ENCODE measurements at places on chromosomes 3 and 15.

DNA sequence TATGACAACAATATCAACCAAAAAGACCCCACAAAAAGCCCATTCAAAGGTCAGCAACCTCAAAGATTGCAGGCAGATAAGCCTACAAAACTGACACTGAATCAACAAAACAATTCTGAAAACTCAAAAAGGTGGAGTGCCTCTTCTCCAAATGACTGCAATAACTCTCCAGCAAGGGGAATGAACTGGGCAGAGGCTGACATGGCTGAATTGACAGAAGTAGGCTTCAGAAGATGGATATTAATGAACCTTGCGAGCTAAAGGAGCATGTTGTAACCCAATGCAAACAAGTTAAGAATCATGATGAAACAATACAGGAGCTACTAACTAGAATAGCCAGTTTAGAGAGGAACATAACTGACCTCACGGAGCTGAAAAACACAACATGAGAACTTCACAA lies 20.4 kb upstream of the SLC25A38 start:
- no peak for DNase-seq

- DNase-seq, result no peak
Measured at GRCh38 chr15:89732451-89733172, 18.4 kb downstream of the MESP1 start.

DNA sequence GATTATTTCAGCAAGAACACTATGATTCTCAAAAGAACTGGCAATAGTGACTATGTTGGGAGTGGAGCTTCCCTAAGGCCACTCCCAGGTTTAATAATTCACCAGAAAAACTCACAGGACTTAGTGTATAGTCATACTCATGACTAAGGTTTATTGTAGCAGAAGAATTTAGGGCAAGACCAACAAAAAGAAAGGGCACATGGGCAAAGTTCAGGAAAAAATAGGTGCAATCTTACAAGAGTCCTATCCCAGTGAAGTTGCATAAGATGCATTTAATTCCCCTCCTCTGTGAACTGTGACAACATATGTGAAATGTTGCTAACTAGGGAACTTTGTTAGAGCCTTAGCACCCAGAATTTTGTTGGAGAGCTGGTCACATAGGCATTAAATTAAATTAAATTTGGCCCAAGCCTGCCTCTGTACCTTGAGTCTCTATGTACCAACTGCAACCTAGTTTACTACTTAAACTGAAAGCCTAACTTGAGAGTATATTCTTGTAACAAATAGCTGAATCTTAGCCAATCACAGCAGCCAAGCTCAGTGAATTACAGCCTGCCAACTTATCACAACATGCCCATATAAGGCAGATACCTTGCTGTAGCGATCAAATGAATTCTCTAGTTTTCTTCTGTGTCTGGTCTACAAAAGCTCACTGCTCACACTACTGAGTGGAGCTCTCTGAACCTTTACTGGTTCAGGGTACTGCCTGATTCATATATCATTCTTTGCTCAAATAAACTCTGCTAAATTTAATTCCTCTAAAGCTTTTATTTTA lies 386.2 kb upstream of the ARHGEF26 start:
- DNase-seq, result no peak

GRCh38 chr15:64343841-64344240 lies 12.1 kb downstream of the CSNK1G1 start:
- no peak for DNase-seq

- no peak for DNase-seq
Measured at GRCh38 chr15:77716632-77717332, 84.1 kb upstream of the LINGO1 start.

DNA sequence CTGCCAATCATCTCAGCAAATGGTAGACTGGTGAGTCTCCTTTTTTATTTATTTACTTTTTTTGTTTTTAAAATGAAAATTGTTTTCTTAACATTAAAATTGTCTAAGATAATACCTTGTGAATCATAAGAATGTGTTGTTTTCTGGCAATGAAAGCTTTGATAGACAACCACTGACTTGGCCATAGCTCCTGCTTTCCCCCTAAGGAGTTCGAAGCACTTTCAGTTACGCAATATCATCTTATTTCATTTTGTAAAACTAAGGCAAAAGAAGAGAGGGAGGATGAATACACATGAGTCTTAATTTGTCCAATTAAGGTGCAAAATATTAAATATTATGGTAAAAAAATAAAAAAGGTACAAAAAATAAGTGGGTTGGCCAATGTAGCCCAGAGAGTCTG lies 74.8 kb upstream of the PLCL2 start:
- no peak for DNase-seq

DNA sequence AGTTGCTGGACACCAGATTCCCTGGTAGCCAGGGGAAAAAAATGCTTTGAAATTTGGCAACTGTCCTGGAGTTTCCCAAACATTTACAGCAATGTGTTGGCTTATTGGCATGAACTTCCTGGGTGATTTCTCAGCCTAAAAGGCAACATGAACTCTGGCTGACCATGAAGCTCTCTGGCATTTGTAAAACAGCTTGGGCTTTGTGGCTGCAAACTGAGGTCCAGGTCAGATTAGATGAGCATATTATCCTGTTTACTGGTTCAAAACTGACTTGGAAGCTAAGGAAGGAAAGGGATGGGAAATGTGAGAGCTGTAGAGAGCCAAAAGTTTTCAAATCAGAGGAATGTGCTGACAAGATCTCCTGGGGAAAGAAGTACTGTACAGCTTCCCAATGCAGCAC lies 139.0 kb downstream of the P3H2 start:
- DNase-seq, result no peak

DNA sequence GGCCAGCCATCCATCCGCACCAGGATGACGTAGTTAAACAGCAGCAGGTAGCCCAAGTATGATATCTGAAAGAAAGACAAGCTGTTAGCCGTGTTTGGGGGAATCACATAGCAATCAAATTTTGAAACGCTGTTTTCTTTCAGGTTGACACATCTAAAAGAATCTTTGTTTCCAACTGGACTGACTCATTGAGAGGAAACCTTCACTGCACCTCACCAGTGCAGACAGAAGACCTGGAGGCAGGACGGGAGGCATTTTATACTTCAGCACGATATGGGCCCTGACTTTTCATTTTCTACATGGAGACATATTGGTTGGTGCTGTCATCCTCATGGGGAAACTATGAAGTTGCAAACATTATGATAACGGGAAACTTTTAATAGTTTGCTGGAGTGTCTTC lies 44.2 kb upstream of the MTMR10 start:
- DNase-seq, result no peak

- DNase-seq, result peak; percentile 67
Measured at GRCh38 chr15:73700041-73700842, 16.1 kb downstream of the CD276 start.

- no peak for DNase-seq
Measured at GRCh38 chr3:17645074-17645698, 97.2 kb downstream of the TBC1D5 start.

DNA sequence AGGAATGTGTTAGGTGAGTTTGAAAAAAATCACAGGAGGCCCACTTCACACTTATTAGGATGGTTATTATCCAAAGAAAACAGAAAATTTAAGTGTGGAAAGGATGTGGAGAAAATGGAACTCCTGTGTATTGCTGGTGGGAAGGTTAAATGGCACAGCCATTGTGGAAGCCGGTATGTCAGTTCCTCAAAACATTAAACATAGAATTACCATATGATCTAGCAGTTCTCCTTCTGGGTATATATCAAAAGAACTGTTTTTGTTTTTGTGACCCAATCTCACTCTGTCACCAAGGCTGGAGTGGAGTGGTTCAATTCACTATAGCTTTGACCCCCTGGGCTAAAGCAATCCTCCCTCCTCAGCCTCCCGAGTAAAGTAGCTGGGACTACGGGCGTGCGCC lies 10.4 kb upstream of the ZFYVE19 start:
- DNase-seq, result no peak

DNA sequence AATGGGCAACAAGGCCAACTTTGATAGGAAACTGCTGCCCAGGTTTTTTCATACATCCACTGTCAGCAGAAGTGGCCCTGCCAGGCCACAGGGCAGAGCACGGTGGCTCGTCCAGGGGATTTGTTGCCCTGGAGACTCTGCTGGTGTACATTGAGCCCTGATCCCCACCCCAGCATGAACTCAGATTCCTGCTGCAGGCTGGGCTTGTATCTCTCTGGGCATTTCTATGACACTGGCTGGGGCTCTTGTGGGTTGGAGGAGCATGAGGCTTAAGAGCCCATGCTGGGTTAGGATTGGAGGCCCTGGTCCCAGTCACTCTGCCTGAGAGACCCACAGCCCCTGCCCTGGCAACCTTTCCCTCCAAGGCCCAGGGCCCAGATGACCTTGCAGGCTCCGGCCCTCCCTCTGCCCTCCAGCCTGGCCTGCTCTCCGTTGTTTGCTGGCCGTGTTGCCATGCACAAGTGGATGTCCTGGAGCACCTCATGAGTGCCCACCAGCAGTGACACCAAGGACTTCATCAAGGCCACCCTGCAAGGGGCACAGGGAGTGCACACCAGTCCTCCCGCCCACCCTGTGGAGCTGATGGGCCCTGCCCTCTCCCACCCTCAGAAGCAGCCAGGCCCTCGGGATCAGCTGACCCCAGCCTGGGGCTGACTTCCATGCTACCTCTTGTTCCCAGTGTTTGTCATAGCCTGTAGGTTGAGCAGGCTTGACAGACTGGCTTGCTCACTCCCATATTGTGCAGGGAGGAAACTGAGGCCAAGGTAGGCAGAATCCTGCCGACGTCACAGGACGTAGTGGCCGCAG lies 58.2 kb downstream of the ZNF445 start:
- DNase-seq, result no peak

DNA sequence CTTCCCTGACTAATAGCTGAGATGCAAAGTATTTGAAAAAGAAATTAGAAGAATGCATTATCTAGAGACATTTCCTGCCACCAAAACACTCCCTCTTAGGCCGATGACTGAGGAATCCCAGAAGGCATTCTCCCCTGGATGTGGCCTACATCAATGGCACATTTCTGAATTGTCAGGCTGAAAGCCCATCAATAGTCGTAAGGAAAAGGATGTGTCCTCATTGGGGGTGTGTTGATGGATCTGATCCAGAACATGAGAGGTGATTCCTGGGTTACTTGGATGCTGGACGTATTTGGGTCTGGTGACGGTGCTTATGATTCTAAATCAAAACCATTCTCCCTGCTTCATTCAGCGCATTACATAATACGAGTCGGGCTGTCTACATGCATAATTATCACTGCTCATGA lies 216.9 kb upstream of the CDIN1 start:
- no peak for DNase-seq

- DNase-seq, result no peak
Measured at GRCh38 chr15:82970696-82971095, 15.3 kb upstream of the RAMAC start.

- DNase-seq, result no peak
Measured at GRCh38 chr3:151776259-151776740, 37.6 kb upstream of the AADAC start.

GRCh38 chr3:172153335-172153861 lies 114.0 kb downstream of the FNDC3B start:
- DNase-seq, result no peak

DNA sequence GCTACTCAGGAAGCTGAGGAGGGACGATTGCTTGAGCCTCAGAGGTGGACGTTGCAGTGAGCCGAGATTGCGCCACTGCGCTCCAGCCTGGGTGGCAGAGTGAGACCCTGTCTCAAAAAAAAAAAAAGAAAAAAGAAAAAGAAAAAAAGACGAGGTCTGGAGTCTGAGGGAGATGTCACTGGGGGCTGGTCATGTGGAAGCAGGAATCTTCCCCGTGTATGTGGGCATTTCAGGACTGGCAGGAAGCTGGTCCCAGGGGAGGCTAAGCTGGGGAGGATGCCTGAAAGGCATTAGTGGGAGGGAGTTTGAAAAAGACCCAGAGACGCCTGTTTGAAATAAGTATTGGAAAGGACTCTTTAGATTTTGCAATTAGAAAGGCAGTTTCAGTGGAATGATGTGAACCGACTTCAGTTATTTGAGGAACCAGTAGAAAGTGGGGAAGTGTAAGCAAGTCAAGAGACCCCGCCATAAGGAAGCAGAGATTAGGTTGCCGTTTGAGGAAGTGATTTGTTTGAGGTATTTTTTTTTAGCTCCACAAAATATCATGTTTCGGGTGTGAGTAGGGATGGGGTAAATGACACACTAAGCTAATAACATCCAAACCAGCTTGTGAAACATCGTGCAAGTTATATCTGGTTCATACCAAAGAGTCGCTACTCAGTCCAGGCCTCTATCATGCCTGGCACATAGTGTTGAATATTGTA lies 55.5 kb downstream of the ST6GAL1 start:
- no peak for DNase-seq

- no peak for DNase-seq
Measured at GRCh38 chr3:13501056-13501455, 20.9 kb downstream of the HDAC11 start.

- no peak for DNase-seq
Measured at GRCh38 chr15:55586808-55587207, 1.3 kb downstream of the PYGO1 start.

DNA sequence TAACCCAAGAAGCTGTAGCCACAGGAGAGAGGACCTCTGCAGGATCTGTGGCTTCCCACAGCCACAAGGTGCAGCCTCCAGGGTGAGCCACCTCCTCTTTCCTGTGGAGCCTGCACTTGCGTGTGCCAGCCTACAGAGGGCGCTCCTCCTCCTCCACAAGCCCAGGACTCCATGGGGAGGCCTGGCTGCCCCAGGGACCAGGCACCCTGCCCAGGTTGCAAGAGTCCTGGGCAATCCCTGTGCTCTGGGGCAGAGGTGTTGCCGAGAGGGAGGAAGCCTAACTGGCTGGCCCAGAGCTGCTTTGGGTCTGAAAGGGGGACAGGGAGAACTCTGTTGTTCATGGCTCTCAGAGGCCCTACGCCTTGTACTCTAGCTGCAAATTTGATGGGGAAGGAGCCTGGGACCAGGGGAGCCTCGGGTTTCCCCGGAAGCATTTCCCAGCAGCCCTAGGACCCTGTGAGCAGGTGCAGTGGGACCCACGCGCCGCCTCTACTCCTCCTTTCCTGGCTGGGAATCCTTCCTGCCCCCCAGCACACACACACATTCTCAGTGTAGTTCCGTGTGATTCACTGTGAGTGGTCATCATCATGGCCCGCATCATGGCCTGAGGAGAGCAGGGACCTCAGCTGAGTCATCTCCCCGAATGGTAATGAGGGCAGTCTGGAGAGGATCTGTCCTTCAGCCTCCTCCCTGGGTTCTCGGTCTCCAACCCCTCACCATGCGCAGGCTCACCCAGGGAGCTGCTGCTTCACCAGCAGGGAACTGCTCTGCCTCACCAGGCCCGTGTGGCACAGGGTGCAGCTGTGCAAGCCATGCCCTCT lies 24.3 kb downstream of the TBC1D21 start:
- peak; percentile 9 for DNase-seq

- DNase-seq, result peak; percentile 32
Measured at GRCh38 chr15:96356494-96357455, 26.3 kb downstream of the NR2F2 start.

- no peak for DNase-seq
Measured at GRCh38 chr15:58438956-58439355, 7.2 kb downstream of the LIPC start.

GRCh38 chr15:50563756-50564155 lies 17.3 kb upstream of the USP50 start:
- no peak for DNase-seq

- no peak for DNase-seq
Measured at GRCh38 chr3:163368168-163368567, 1710.1 kb downstream of the SI start.
